ENCODE measurements at places on chromosomes 6 and 20. TPM values are rescaled to one million over a fixed set of nuclear protein-coding genes. Genes with fewer than 3 reads are reported as not detected.

Gene TGM2
- total RNA-seq, result 540 TPM

Gene WFDC5
- not detected for total RNA-seq

Gene CASS4
- 0.71 TPM for total RNA-seq

Gene HAO1
- not detected for total RNA-seq

Gene LY6G5B
- 1.4 TPM for total RNA-seq

Gene TINAG
- 0.56 TPM for total RNA-seq

DNA sequence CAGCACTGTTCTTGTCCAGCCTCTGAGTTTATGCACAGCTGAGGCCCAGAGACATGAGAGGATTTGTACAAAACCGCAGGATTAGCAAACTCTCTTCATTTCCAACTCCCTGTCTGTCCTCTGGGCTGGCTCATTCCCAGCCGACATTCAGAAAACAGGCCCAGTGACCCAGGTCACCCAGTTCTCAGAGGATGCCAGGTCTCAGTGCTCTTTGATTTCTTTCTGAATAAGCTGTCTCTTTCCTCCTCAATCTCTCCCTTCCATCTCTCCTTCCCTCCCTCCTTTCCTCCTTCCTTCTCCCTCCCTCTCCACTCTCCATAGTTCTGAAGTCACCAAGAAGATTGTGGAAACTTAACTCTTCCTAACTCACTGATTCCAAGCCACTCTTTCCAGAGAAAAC is 372.7 kb upstream of the SULF2 start:
- no peaks in the 10 kb centered on the region for H3K36me3 ChIP-seq
- no peak for DNase-seq
- no peak overlapping the region for H3K4me3 ChIP-seq
- peaks cover 9% of the 10 kb centered on the region for H3K27me3 ChIP-seq

DNA sequence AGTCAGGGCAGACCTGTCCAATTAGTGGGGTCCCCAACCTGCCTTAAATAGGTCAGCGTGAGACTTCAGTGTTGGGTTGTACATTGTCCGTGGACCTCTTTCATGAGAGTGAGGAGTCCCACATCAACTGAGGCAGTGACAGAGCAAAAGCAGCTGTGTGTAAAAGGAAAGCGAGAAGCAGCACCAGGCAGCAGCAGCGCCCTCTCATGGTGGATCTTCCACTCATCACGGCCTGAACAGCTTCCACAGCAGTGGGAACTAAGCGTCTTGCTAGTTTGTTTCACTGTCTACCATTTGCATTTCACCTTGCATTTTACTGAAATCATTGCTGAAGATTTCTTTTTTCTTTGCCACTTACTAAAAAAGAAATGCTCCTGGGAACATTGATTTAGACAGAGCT is 333.8 kb downstream of the PKHD1 start:
- peak; percentile 28 for DNase-seq
- no peak overlapping the region for H3K27ac ChIP-seq
- no peaks in the 10 kb centered on the region for H3K4me1 ChIP-seq

DNA sequence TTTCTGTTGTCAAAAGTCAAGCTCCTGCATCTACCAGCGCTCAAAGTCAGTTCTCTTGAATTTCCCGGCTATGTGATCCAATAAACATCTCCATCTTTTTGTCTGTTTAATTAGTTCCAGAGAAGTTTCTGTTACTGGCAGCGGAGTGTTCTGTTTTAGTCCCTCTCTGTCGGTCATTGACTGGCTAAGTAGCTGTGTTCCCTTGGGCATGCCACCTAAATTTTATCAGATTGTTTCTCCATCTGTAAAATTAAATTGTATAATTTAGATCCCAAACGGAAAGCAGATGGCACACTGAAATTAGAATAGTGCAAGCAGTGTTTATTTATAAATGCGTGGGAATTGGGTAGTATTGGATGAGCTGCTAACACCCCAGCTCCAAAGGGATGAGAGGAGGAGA is 29.7 kb upstream of the PRL start:
- no peak for DNase-seq
- no peaks in the 10 kb centered on the region for H3K4me1 ChIP-seq
- no peak overlapping the region for H3K27ac ChIP-seq
- H3K4me3 ChIP-seq, result no peak overlapping the region

DNA sequence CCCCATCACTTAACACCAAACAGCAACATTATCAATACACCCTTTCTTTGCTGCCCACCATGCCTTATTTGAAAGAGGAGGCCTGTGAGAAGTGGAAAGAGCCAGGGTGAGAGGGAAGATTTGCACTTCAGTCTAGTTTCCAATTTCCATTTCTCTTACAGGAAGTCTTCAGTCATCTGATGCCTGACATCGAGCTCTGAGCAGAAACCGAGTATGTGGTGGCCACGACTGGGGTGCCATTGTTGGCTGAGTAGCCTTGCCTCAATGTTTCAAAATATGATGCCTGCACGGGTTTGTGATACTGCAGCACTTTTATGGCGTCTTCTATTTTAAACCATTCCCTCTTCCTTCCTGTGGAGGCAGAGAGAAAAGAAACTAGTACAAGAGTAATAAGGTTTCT is 39.8 kb upstream of the SMIM29 start:
- peak overlapping the region; percentile 41 for H3K27ac ChIP-seq
- no peaks in the 10 kb centered on the region for H3K27me3 ChIP-seq
- H3K4me1 ChIP-seq, result peaks cover 48% of the 10 kb centered on the region
- no peak for DNase-seq
- H3K36me3 ChIP-seq, result peaks cover 47% of the 10 kb centered on the region
- no peak overlapping the region for H3K4me3 ChIP-seq

DNA sequence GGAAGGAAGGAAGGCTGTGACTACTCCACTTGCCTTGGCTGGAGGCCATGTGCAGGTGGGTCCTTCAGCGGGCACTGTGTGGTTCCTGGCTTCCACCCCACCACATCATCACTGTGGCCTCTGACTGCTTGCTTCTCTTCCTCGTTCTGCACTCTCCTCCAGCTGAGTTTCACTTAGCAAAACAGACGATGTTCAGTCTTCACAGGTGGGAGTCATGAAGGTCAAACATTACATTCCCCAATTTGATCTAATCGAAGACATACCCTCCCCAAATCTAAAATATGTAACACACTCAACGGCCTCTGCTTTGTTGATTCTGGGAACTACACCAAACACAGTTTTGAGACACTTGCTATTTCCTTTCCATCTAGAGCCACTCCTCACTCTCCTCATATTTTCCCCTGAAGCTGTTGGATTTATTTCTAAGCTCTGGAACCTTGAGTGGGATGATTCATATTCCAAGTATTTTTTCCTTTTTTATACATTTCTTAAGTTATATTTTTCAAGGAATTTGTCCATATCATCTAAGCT is 132.5 kb upstream of the FOXA2 start:
- H3K4me1 ChIP-seq, result peaks cover 26% of the 10 kb centered on the region
- H3K27me3 ChIP-seq, result no peaks in the 10 kb centered on the region
- H3K4me3 ChIP-seq, result no peak overlapping the region

DNA sequence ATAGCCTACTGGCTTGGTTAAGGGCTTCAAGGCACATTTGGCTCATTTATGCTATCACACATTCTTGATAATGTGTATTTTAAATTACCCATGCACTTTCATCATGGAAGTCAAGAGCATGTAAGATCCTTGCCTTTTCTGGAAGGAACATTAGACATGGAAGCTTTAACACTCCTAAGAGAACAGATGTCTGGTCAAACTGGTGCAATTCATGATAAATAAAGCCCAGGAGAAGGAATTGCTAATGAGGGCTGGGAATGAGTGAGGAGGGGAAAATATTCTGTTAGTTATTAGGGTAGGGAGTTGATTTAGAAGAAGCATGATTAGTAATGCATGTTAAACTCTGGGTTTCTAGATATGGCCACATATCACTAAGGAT is 688.6 kb upstream of the CITED2 start:
- no peak overlapping the region for H3K4me3 ChIP-seq
- no peak for DNase-seq
- H3K36me3 ChIP-seq, result no peaks in the 10 kb centered on the region
- H3K27ac ChIP-seq, result peak overlapping the region; percentile 43
- no peaks in the 10 kb centered on the region for H3K4me1 ChIP-seq

- H3K27ac ChIP-seq, result no peak overlapping the region
Measured at GRCh38 chr20:33825340-33826269, 14.5 kb downstream of the CHMP4B start.

GRCh38 chr6:53691667-53692133 is 26.1 kb upstream of the KLHL31 start:
- no peak for DNase-seq
- H3K4me1 ChIP-seq, result peaks cover 7% of the 10 kb centered on the region
- H3K27me3 ChIP-seq, result no peaks in the 10 kb centered on the region
- H3K27ac ChIP-seq, result peak overlapping the region; percentile 74
- no peak overlapping the region for H3K4me3 ChIP-seq
- no peaks in the 10 kb centered on the region for H3K36me3 ChIP-seq

DNA sequence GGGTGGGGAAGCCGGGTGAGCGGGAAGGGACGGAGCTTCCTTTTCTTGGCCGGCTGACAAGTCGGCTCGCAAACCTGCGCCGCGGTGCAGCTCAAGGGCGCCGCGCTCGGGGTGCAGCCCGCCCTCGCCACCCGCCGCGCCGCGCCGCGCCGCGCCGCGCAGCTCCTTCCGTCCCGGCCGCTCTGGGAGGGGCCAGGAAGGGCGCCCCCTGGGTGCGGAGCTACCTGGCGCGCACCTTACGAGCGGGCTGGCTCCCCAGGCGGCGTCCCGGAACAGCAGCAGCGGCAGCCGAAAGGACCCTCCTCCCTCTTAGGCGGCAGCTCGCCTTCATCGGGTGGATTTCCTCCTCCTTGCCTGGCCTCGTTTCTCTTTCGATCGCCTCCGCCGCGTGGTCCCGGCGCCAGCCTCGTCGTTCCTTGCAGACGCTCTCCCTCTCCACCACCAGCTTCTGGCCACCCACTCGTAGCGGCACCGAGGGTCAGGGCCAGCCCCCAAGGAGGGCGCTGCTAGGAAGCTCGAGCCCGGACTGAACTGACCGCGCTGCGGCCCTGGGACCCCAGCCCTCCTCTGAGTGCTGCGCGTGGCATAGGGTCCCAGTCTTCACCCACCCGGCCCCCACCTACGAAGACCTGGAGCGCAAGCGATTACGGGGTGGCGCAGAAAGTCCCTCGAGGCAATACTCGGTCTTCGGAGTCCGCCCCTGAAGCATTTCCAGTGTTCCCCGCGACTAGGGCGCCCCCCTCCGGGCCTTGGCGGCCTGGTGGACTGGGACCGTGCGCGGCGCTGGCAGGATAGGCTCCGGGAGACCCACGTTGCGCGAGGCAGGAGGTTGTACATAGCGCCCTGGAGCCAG is at the start of gene MAP3K5:
MAP3K5 (minus strand) TSS at position 68 of the 853 bp plus-strand sequence. CDS start 320 bp downstream, outside the sequence.
- peak within 1 kb of the TSS; percentile 77 for H3K4me3 ChIP-seq
- DNase-seq, result peak; percentile 97
- H3K36me3 ChIP-seq, result no peaks in the 10 kb centered on the region
- H3K27me3 ChIP-seq, result no peaks in the 10 kb centered on the region

DNA sequence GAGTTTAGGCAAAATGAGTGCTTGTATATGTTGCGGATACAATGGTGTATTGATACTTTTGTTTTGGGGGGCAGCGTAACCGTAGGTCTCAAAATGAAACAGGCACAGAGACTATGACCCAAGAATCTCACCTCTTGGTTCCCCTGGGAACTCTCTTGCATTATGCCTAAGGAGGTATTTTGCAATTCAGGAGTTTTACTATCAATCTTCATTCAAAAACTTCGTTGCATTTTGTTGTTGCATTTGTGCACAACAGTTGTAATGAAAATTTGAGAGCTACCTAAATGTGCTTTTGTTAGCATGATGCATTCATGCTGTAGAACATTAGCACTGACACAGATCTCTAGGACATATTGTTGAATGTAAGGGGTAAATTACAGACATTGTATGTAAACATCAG is 18.2 kb downstream of the VTA1 start:
- peaks cover 41% of the 10 kb centered on the region for H3K36me3 ChIP-seq
- H3K27me3 ChIP-seq, result no peaks in the 10 kb centered on the region
- no peak for DNase-seq
- H3K4me1 ChIP-seq, result no peaks in the 10 kb centered on the region
- no peak overlapping the region for H3K27ac ChIP-seq
- H3K4me3 ChIP-seq, result no peak overlapping the region

- H3K4me1 ChIP-seq, result no peaks in the 10 kb centered on the region
- H3K27ac ChIP-seq, result no peak overlapping the region
- H3K36me3 ChIP-seq, result no peaks in the 10 kb centered on the region
- no peaks in the 10 kb centered on the region for H3K27me3 ChIP-seq
- H3K4me3 ChIP-seq, result no peak overlapping the region
Measured at GRCh38 chr6:134196568-134197193, 121.2 kb downstream of the SGK1 start.

GRCh38 chr6:13441778-13442177 is 45.6 kb downstream of the GFOD1 start:
- peaks cover 49% of the 10 kb centered on the region for H3K4me1 ChIP-seq
- no peaks in the 10 kb centered on the region for H3K36me3 ChIP-seq

DNA sequence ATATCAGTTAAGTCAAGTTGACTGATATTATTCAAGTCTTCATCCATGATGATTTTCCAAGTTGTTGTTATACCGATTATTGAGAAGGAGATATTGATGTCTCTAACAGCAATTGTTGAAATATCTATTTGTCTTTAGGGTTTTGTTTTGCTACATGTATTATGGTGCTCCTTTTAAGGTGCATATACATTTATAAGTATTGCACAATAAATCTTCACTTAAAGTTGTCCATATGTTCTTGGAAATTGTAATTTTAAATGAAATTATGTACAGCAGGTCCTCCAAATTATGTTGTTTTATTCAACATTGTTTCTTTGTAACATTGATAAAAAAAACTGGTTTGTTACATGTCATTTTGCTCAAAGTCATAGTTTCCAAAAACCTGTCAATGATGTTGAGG is 650.7 kb upstream of the CITED2 start:
- no peak overlapping the region for H3K27ac ChIP-seq
- no peak overlapping the region for H3K4me3 ChIP-seq
- no peaks in the 10 kb centered on the region for H3K36me3 ChIP-seq
- H3K4me1 ChIP-seq, result no peaks in the 10 kb centered on the region
- H3K27me3 ChIP-seq, result no peaks in the 10 kb centered on the region

- DNase-seq, result no peak
- no peak overlapping the region for H3K27ac ChIP-seq
- H3K4me1 ChIP-seq, result no peaks in the 10 kb centered on the region
- H3K27me3 ChIP-seq, result no peaks in the 10 kb centered on the region
- H3K4me3 ChIP-seq, result no peak overlapping the region
- no peaks in the 10 kb centered on the region for H3K36me3 ChIP-seq
Measured at GRCh38 chr6:79307321-79308036, 73.0 kb upstream of the HMGN3 start.

- H3K27me3 ChIP-seq, result no peaks in the 10 kb centered on the region
- H3K4me3 ChIP-seq, result no peak overlapping the region
- no peaks in the 10 kb centered on the region for H3K36me3 ChIP-seq
- no peaks in the 10 kb centered on the region for H3K4me1 ChIP-seq
Measured at GRCh38 chr20:23565503-23566045, 2.7 kb downstream of the CST9L start.

Measured in heart left ventricle (tissue), 16 donors.